Cortex of kidney (tissue), 1 donor: ENCODE measurements at places on chromosomes 3 and 15.

GRCh38 chr3:157238457-157238856 is 78.5 kb upstream of the CCNL1 start:
- DNase-seq: no peak

DNA sequence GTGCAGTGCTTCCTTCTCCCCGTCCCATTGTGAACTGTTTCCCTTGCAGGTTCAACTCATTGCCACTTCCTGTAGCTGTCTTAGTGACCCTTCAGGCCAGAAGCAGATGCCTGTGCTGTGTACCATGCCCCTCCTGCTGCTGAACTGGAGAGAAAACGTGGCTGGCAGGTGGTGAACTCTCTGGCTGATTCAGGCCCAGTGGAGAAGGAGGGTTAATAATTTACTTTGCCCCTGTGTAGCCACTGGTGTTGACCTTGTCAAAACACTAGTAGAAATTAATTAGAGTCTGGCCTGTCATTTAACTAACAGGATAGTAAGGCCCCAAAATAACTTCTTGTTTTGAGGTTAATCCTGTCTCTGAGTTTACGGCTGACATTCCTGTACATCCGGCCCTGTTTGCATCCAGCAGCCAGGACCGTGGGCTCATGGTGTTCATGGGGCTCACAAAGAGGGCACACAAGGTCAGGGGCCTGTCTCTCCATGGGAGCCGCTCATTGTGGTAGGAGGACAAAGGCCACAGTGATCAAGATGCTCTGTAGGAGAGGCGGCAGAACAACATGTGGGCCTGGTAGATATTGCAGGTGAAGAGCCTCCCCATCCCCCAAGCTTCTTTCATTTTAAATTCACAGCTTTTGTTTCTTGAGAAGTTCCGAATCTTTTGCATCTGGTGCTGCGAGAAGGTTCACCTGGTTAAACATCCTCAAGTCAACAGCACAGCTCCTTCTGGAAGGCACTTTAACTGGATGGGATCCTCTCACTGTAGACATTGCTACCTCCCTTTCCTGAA is 101.6 kb downstream of the CGNL1 start:
- DNase-seq: no peak

DNA sequence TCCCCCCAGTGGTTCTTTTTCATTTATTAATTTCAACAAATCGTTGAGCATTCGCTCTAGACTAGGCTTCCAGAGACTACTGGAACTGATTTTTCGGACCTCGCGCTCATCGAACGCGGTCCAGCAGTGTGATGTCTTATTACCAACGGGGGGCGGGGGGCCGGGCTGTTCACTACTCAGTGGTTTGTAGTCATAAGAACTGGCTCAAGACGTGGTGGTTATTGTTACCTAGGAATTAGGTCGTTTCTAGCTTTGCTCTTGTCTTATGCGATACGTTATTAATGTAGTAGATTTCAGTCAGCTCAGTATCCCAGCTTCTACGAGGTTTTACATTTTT is 858 bp downstream of the RBM5 start:
- DNase-seq: no peak

DNA sequence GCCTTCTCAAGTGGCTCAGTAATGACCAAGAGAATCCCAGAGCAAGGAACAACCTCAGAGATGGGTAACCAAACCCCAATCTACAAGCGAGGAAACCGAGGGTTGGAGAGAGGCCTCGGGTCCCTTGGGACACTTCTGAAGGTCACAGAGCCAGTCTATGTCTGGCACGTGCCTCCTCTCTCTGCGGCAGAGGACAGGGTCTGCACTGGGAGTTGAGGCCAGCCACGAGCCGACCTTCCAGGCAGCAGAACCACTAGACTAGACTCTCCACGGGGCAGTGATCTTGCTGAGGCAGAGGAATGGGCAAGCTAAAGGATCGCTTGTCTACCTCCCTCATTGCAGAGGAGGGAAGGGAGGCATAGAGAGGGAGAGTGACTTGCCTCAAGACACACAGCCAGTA is 100.6 kb upstream of the SMAD3 start:
- DNase-seq: no peak

- DNase-seq: no peak
Observed at GRCh38 chr3:98772022-98772421, 8.9 kb downstream of the ST3GAL6 start.

DNA sequence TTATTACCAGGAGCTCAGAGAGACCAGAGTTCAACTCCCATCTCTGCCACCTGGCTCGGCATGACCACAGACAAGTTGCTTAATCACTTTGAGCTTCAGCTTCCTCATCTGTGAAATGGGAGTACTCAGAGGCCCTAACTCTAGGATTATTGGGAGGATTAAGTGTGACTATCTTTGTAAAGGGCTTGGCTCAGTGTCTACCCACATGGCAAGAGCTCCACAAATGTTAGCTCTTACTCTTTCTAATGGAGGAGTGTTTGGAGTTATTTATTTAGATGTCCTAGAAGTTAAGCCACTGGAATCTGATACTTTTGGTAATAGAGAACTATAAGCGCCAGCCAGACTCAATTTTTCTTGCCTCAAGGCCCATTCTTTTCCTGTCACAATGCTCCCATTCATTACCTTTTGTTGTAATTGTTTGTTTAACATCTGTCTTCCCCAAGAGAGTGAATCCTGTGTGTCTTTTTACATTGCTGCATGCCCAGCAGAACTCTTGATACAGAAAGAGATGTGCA is 12.3 kb upstream of the LMCD1 start:
- DNase-seq: no peak
